ENCODE measurements at places on chromosomes 1 and 21.

DNA sequence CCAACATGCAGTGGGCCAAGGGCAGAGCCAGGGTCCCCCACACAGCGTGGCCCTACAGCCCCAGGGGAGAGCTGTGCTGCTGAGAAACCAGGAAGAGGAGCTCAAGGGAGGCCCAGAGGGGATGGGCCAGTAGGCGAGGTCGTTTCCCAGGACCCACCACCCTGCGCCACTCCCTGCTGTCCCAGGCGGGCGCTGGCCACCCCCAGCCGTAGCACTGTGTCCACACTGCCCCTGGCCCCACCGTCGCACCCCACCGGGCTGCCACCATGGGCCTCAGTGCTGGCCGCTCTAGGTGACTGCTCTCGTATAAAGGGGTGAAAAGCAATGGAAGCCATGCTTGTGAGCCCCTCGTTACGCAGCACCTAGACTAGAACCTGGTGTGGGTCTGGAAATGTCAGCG, 22.4 kb downstream of the NADK start:
- H3K4me3 ChIP-seq = no peak overlapping the region
- H3K27me3 ChIP-seq = no peaks in the 10 kb centered on the region
- no peak overlapping the region for H3K27ac ChIP-seq
- H3K36me3 ChIP-seq = no peaks in the 10 kb centered on the region
- no peak for DNase-seq
- no peaks in the 10 kb centered on the region for H3K4me1 ChIP-seq

DNA sequence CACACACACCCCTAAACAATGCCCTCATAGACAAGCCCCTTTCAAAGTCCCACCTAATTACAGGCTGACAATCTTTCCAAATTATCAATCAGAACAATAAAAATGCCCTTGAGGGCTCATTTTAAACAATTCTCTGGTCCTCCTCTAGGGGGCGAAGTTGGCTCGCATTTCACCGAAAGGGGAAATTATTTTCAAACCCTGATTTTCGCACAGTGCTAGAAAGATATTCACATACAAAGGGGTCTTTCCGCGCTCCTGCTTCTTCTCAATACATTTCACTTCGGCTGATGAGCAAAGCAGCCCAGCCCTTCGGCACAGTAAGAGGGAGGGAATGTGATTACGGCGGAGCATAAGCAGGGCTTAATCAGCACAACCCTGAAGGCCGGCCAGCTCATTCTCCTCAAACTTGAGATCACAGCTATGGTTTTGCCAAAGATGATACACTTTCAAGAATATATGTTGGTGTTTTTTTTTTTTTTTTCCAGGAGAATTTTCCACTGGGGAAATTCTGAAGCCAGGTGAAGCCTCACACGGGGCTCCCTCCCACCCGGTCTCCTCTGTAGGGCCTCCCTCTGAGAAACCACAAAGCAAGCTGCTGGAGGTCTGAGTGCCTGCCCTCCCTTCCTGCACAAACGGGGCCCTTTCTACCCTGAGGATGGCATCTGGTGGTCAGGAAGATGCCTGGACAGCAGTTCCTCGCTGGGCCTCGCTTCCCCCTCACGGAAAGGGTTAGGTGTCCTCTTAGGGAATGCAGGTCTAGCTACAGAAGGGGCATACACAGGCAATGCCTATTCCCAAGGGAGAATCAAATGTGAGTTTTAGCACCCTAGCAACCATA, 66.9 kb downstream of the GNG12 start:
- H3K27me3 ChIP-seq = no peaks in the 10 kb centered on the region
- peak overlapping the region; percentile 57 for H3K27ac ChIP-seq
- no peaks in the 10 kb centered on the region for H3K36me3 ChIP-seq

DNA sequence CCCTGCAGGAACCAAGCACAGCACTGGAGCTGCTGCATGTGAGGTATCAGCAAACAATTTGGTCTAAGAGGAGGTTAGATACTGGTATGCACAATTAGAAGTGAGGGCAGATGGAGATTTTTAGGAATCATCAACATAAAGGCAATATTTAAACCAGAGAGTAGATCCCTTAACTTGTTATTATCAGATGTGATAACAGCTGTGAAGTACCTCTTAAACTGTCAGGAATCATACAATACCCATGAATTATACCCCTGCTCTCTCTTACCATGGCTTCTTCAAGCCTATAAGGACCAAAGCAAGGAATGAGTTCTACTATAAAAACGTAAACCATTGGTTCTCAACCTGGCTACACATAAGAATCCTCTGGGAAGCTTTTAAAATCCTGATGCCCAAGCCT, 3.9 kb downstream of the BCAR3 start:
- H3K27ac ChIP-seq = no peak overlapping the region
- H3K36me3 ChIP-seq = no peaks in the 10 kb centered on the region
- H3K4me1 ChIP-seq = peaks cover 40% of the 10 kb centered on the region

GRCh38 chr1:17440074-17440826, 773 bp upstream of the RCC2 start:
- H3K4me1 ChIP-seq = peaks cover 25% of the 10 kb centered on the region
- DNase-seq = no peak
- H3K36me3 ChIP-seq = no peaks in the 10 kb centered on the region

- H3K36me3 ChIP-seq = no peaks in the 10 kb centered on the region
- no peaks in the 10 kb centered on the region for H3K27me3 ChIP-seq
- no peak overlapping the region for H3K4me3 ChIP-seq
- H3K27ac ChIP-seq = no peak overlapping the region
Measured at GRCh38 chr1:188240772-188241406, 1412.1 kb downstream of the PLA2G4A start.

DNA sequence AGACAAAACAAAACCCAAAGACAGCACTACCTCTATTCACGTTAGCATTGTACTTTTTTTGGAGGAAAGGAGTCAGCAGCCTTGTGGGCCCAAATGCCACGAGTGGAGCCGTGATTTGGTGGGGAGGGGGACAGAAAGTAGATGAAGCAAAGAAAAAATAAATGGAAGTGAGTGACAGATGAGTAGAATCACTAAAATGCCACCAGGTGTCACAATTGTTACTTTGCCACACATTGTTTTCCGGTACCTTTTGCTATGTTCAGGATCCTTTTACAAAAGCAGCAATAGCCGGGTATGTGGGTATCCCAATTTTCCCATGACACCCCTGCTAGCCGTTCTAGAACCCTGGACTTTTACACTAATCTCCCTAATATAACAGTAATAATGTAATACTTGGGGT, 85.0 kb upstream of the AK4 start:
- no peak overlapping the region for H3K4me3 ChIP-seq
- H3K27ac ChIP-seq = no peak overlapping the region
- H3K4me1 ChIP-seq = peaks cover 9% of the 10 kb centered on the region
- DNase-seq = no peak

DNA sequence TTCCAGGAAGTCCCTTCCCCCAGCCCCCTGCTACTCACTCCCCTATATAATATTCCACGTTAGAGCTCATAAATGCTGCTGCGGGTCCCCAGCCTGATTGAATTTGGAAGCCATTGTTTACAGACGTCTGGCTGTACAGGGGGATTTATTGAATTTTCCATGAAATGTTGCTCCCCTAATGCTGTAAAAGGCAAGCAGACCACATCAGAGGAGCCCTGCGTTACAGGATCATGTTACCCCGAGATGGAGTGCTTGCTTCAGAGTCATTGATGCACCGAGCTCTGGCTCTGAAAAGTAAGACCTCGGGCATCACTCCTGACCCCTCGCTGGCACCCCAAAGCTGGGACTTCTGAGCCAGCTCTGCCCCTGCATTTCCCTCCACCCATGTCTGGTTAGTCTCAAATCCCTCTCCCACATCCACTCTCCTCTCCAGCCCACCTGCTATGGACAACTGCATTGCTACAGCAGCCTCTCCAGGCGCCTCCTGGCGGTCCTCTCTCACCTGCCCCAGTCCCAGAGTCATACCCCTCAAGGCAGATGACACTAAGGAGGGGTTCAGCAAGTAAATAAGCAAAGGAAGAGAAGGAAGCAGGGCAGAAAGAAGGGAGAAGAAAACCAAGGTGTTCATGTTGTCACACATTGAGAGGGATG, 127.8 kb downstream of the TMEM53 start:
- DNase-seq = peak; percentile 27
- peaks cover 7% of the 10 kb centered on the region for H3K27me3 ChIP-seq
- H3K27ac ChIP-seq = peak overlapping the region; percentile 38
- no peak overlapping the region for H3K4me3 ChIP-seq

GRCh38 chr1:19758227-19758830, 41.4 kb downstream of the TMCO4 start:
- H3K4me1 ChIP-seq = no peaks in the 10 kb centered on the region
- H3K36me3 ChIP-seq = no peaks in the 10 kb centered on the region
- H3K27me3 ChIP-seq = no peaks in the 10 kb centered on the region
- peak; percentile 38 for DNase-seq
- no peak overlapping the region for H3K27ac ChIP-seq

- no peaks in the 10 kb centered on the region for H3K27me3 ChIP-seq
- DNase-seq = no peak
- no peaks in the 10 kb centered on the region for H3K4me1 ChIP-seq
- H3K4me3 ChIP-seq = no peak overlapping the region
- no peaks in the 10 kb centered on the region for H3K36me3 ChIP-seq
- no peak overlapping the region for H3K27ac ChIP-seq
Measured at GRCh38 chr1:92752719-92753118, 32.2 kb downstream of the EVI5 start.

DNA sequence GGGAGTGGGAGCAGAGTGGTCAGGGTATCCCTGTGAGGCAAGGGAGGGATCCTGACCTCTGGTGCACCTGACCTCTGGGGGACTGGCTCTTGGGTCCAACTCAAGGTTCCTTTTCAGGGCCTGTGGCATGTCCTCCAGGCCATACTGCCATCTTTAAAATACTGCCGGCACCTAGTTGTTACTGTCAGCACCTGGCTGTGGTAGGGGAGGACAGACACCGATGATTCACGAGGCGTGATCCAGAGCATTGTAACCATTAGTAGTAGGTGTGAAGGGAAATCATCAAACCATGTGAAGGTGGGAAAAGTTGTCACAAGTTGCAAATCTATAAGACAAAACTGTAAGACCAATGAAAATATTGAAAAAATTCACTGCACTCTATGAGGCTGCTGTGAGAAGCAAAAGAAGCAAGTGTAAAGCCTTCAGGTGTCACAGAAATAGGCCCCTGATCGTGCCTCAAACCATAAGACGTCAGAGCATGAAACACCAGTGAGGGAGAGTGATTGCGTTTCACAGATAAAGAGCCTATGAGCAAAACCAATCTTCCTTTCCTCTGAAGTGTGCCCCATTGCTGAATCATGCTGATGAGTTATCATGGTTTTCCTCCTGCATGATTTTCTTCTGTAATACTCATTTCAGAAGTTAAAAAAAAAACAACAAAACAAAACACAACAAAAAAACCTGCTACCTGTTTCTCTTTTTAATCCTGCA, 55.3 kb downstream of the CDC7 start:
- H3K27me3 ChIP-seq = no peaks in the 10 kb centered on the region
- H3K4me3 ChIP-seq = no peak overlapping the region
- DNase-seq = peak; percentile 41
- H3K36me3 ChIP-seq = no peaks in the 10 kb centered on the region
- peak overlapping the region; percentile 27 for H3K27ac ChIP-seq

DNA sequence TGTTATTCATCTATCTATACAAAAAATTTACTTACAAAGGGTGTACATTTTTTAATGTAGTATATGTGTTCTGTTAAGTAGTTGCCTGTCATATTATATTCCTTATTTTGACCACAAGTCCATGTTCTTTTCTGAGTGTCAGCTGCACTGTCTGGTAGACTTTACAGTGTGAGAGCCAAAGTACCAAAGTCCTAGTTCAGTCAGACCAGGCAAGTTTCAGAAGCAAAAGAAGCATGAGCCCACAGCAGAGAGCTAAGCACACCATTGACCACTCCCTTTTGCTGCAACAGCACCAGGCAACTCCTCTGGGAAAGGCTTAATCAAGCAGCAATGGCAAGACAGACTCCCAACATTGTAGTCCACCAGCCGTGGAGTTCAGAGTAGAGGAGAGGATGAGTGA, 631.9 kb upstream of the PKN2 start:
- no peaks in the 10 kb centered on the region for H3K4me1 ChIP-seq
- H3K36me3 ChIP-seq = no peaks in the 10 kb centered on the region
- peak; percentile 42 for DNase-seq
- no peak overlapping the region for H3K4me3 ChIP-seq
- no peak overlapping the region for H3K27ac ChIP-seq

GRCh38 chr1:12649971-12650421, 6.1 kb downstream of the AADACL4 start:
- no peak for DNase-seq
- peaks cover 21% of the 10 kb centered on the region for H3K4me1 ChIP-seq
- no peak overlapping the region for H3K4me3 ChIP-seq
- no peaks in the 10 kb centered on the region for H3K27me3 ChIP-seq

- no peaks in the 10 kb centered on the region for H3K27me3 ChIP-seq
- no peak overlapping the region for H3K4me3 ChIP-seq
- H3K4me1 ChIP-seq = peaks cover 25% of the 10 kb centered on the region
- H3K36me3 ChIP-seq = no peaks in the 10 kb centered on the region
Measured at GRCh38 chr1:147539122-147539575, 2.2 kb upstream of the BCL9 start.

- H3K4me1 ChIP-seq = no peaks in the 10 kb centered on the region
- no peaks in the 10 kb centered on the region for H3K27me3 ChIP-seq
- H3K27ac ChIP-seq = no peak overlapping the region
- DNase-seq = no peak
- no peak overlapping the region for H3K4me3 ChIP-seq
Measured at GRCh38 chr1:76473591-76473990, 393.7 kb upstream of the ST6GALNAC5 start.

DNA sequence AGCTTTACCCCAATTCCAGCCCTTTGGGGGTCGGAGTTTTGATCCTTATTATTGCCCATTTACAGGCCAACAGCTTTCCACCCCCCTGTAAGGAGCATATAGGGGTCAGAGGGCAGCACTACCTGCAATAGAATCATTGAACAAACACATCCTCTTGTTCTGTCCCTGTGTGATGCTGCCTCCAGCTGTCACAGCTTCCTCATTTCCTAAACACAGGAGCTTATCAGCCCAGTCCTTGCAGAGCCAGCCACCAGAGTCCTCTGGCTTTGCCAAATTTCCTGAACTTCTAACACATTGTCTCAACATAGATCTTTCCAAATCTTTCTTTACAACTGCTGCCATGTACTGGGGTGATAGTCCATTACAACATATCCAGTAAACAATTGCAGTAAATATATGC, 32.8 kb upstream of the PTBP2 start:
- no peak overlapping the region for H3K4me3 ChIP-seq
- H3K27ac ChIP-seq = no peak overlapping the region
- H3K36me3 ChIP-seq = no peaks in the 10 kb centered on the region
- H3K4me1 ChIP-seq = no peaks in the 10 kb centered on the region
- no peaks in the 10 kb centered on the region for H3K27me3 ChIP-seq
- DNase-seq = peak; percentile 4
